Kidney (tissue), 22 donors: ENCODE measurements at places on chromosomes 2 and 18.

GRCh38 chr2:129748250-129748649, 231.2 kb upstream of the RAB6C start:
- no peak for DNase-seq

DNA sequence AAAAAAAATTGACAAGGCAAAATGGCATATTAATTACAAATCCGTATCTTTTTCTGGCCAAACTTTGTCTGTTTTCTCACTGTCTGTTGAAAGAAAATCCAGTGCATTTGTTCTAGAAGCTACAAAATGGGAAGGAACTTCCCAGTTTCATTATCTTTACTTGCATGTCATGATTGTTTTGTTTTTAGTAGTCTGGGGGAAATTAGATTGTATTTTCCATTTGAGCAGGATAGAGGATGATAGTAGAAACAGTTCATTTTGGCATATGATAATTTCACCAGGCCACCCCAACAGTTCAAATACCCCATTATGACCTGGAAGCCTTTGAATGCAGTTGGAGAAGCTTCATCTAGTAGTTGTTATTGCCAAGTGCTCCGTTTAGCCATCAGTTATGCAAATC, 77.5 kb upstream of the RANBP2 start:
- DNase-seq: no peak

GRCh38 chr2:37623406-37623805, 48.0 kb downstream of the CDC42EP3 start:
- DNase-seq: no peak

DNA sequence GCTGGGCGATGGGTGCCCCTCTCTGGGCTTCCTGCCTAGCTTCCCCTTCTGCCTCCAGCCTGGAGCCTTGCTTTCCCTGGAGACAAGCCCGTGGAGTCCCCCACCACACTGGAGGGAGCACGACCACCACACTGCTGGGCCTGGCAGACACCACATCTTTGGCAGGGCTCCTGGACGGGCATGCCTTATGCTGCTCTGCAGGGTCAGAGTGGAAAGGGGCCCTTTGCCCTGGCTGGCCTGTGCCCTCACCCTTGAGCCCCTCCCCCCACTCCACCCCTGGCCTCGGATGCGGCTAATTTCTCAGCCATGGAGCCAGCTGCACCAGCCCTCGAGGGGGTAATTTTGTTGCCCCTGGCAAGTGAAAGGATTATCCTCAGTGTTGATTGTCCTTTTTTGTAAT, 194.5 kb downstream of the LOXHD1 start:
- DNase-seq: no peak

- DNase-seq: no peak
Measured at GRCh38 chr2:9226458-9227380, 20.1 kb downstream of the ASAP2 start.

DNA sequence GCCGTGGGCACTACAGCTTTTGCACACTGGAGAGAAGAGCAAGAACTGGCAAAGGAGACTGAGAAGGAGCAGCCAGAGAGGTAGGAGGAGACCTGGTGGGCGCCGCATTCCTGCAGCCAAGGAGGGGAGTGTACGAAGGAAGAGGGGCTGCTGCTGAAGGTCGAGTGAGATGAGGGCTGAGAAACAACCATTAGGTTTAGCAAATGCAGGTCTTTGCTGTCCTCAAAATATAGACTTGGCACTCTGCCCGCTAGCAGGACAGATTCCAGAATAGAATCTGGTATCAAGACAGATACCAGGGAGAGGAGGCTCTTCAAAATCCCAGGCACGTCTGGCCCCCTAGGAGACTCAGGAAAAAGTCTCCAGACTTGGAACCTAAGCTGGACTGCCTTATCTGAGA, 83.0 kb downstream of the TGOLN2 start:
- no peak for DNase-seq

DNA sequence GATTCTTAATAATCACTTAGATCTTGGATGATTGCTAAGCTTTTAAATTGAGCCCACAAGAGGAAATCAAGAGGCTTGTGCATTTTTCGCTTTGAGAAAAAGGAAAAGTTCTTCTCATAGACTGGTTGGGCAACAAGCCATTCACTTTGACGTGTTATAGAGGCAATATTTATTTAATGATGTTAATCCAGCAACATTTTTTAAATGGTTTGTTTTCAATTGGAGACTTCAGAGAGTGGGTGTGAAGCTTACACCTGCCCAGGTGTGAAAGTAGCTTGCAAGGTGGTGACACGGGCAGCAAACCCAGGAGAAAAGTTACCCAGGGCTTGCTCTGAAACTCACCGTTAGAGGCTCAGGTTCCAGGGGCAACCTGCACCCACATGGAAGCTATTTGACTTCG, 858.9 kb downstream of the GALR1 start:
- DNase-seq: no peak

GRCh38 chr18:32509111-32509510, 38.4 kb upstream of the GAREM1 start:
- peak; percentile 66 for DNase-seq

DNA sequence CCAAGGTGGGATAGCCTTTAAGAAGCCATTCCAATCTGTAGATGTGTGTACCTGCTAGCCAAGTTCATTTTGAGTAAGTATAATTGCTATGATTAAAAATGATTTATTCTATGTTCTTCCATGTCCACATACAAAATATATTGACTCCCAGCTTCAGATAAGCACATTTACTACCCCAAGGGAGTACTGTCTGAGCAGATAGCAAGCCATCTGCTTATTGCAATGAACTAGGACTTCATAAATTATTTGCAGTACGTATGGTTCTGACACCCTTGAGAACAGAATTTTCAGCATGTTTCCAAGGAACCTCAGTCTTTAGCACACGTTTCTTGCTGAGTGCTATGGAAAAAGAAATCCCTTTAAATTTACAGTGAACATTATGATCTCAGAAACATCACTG, 28.2 kb downstream of the ABCG5 start:
- DNase-seq: no peak

GRCh38 chr18:11512096-11513025, 97.0 kb upstream of the SLC35G4 start:
- no peak for DNase-seq

DNA sequence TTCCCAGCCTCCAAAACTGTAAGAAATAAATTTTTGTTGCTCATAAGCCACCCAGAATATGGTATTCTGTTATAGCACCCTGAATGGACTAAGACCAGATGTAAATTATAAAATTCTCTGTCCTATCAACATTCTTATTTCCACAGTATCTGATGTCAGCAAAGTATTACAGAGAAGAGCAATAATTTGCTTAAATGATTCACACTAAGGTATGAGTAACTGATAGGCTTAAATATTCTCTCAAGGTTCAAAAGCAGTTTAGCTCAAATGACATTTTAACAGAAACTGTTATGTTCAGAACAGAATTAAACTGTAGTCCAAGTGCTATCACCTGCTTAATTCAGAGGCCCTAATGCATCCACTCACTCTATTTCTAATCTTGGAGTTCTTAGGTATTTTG, 12.8 kb downstream of the SESTD1 start:
- no peak for DNase-seq

- no peak for DNase-seq
Measured at GRCh38 chr2:134216152-134216829, 37.6 kb upstream of the MGAT5 start.

DNA sequence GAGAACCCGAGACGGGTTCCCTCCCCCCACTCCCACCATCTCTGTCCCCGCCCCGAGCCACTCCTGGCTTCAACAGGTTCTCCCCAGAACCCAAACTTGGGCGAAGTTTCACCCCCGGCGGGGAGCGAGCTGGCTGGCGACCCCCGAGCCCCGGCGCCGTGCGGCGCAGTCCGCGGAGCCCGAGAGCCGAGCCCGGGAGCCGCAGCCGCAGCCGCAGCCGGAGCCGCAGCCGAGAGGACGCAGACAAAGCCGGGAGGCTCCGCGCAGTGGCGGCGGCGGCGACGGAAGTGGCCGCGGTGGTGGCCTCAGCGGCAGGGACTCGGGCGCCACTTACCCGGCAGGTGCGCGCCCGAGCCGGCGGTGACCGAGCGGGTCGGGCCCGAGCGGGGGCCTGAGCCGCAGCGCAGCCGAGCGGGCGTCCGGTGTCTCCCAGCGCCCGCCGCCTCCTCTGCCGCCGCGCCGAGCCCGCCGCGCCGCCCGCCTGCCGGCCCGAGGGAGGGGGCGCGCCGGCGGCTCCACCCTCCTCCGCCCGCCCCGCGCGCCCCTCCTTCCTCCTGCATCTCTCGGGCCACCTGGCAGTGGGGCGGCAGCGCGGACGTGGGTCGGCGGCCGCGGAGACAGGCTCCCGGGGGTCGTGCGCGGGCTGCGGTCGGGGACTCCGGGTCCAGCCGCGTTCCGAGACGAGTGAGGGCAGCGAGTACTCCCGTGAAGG, at the start of gene ECEL1:
TSS of gene ECEL1 (minus strand) at position 450 of the 712 bp plus-strand sequence. CDS start 1,181 bp downstream, outside the sequence.
- DNase-seq: peak; percentile 71

- DNase-seq: no peak
Measured at GRCh38 chr18:32237049-32237448, 47.2 kb downstream of the MEP1B start.

DNA sequence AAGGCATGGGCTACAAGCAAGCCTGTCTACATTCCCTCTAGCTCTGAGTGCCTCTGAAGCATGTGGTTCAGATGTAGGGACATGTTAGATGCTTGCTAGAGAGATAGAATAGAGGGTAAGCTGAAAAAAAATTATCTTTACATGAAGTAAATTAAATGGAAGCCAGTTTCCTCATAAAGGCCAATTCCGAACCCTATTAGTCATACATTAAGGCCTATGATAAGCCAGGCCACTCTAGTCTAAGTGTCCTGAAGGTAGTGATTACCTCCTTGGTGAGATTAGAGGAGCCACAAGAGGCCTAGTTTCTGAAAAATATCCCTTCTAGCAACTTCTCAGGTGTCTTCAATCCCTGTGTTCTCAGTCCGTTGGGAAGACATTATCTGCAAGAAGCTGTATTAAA, 72.4 kb upstream of the NPAS2 start:
- no peak for DNase-seq

GRCh38 chr2:19775315-19775714, 126.5 kb downstream of the TTC32 start:
- DNase-seq: no peak

GRCh38 chr2:203786549-203787351, 80.3 kb downstream of the CD28 start:
- no peak for DNase-seq

DNA sequence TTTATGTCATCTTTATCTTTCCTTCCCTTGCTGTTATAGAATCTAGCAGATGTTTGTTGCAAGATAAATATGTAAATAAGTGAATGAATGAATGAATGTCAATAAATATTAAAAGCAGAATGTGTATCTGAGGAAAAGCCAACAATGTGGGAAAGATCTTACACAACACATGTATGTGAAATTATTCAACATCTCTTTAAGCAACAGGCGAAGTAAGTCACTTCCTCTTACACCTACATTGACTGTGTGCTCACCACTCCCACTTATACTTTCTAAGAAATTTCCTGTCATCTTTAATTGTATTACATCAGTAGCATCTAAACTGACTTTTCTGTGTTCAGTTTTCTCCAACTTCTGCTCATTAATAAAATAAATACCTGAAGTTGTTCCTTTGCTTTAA, 43.0 kb downstream of the RAD51AP2 start:
- DNase-seq: no peak

- no peak for DNase-seq
Measured at GRCh38 chr2:220046507-220046906, 419.1 kb downstream of the SLC4A3 start.

DNA sequence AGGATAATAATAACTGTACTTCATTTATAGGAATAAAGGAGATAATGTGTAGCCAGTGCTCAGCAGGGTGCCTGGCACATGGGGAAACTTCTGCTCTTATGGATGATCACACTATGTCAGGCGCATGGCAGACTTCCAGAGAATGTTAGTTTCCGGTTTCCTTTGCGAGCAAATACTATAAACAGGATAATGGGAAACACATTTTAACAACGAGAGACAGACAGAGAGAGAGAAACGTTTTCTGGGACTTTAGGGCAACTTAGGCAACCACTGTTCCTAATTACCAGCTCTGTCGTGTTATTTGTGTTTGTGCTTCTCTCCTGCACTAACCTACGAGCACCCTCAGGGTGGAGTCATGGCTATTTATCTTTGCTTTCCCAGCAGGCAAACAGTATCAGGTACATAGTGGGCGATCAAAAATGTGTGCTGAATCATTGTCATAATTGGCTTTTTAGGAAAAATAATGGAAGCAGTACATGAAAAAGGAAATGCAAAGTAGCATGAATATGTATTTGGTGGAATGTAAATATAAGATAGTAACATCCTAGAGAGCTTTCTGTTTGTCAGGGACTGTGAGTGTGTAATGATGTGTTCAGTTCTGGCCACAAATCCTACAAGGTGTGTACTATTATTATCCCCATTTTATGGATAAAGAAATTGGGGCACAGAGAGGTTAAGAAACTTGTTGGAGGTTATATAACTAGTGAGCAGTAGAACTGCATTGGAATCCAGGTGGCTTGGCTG, 36.8 kb upstream of the IGFBP2 start:
- DNase-seq: peak; percentile 71

DNA sequence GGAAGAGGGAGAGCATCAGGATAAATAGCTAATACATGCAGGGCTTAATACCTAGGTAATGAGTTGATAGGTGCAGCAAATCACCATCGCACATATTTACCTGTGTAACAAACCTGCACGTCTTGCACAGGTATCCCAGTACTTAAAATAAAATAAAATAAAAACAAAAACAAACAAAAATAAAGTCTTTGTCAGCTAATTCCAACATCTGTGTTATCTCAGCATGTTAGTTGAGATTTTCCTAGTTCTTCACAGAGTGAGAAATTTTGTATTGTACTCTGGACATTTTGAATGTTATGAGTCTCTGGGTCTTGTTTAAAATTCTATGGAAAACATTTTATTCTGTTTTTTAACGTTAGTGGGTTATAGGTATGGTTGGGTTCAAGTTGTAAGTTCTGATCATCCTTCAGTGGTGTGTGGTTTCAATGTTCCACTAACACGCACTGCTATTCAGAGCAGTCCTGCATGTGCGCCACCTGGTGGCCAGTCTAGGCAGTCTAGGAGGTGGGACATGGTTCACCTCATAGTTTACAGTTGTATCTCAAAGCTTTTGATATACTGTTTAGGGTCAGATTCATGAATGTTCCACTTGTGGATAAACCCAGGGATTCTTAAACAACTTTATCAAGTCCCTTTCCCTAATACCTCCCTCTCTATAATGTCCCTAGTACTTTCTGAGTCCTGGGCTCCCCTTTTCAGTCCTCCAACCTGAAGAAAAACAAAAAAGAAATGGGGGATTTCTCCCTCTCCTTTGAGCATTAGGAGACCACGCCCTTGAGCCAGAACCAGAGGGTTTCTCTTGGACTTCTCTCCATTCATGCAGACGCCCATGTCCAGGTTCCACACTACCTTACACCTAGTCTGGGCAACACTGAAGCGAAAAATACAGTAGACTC, 213.4 kb upstream of the GATA6 start:
- peak; percentile 70 for DNase-seq

DNA sequence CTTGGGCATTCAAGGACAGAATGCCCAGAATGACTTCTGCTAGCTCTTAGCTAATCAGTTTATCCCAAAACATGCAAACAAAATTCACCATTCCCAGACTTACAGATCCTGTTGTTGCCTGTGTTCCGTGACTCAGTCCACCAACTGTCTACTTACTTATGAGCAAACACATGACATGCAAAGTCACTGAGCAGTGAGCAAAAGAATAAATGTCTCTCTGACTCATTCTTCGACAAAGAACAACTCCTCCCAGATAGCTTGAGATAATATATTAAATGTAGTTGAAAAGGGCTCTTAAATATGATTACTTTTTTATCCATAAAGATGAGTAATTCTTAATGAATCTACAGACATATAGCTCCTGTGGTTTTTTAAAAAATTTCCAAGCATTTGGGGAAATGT, 9.0 kb upstream of the CREG2 start:
- DNase-seq: no peak

- no peak for DNase-seq
Measured at GRCh38 chr2:217527590-217528202, 475.1 kb downstream of the TNS1 start.

- DNase-seq: no peak
Measured at GRCh38 chr2:240109386-240109785, 26.7 kb downstream of the COPS9 start.
